Naive thymus-derived CD4-positive, alpha-beta T cell (primary cell): ENCODE measurements at places on chromosomes 12 and 14. TPM values are rescaled to one million over a fixed set of nuclear protein-coding genes. Genes with fewer than 3 reads are reported as not detected.
A peak's percentile ranks its signal among the peaks of the same experiment; 100 is the strongest.

GRCh38 chr12:46101485-46101869 lies 111.1 kb upstream of the SCAF11 start:
- no peak for DNase-seq

- no peak for DNase-seq
Observed at GRCh38 chr12:15851919-15852318, 30.3 kb upstream of the STRAP start.

DNA sequence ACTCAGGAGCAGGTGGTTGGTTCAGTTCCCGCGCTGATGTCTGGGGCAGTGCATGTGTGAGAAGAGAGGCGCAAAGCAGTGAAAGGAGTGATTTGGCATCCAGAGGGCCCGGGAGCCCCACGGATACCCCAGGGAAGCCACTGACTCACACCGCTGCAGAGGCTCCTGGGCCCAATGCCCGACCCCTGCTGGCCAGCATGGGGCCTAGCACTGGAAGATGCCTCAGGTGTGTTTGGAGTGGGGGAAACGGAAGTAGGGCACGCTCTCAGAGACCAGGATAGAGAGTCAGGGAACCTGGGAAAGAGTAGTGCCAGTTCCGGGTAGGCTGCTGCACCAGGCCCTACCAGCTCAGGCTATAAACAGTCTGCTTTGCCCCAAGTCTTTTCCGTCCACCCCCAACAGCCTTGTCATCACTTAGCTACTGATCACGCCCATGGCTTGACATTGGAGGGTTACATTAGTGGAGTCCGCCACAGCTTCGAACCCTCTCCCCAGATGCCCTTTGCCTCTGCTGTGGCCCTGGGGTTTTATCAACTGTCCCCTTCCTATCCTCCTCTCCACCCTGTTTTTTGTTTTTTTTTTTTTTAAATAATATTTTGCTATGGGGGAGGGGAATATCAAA lies 9.5 kb upstream of the CSAD start:
- peak; percentile 43 for DNase-seq

CD27 gene
- 103 TPM for total RNA-seq

DNA sequence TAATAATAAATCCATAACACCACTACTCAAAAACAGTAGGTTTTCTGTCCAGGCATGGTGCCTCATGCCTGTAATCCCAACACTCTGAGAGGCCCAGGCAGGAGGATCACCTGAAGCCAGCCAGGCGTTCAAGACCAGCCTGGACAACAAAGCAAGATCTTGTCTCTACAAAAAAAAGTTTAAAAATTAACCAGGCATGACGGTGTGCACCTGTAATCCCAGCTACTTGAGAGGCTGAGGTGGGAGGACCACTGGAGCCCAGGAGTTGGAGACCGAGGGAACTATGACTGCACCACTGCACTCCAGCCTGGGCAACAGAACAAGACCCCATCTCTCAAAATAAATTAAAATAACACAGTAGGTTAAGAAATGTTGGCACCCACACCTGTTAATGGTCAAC lies 44.5 kb upstream of the AP4S1 start:
- DNase-seq = no peak

GLIPR1L1 gene
- total RNA-seq = not detected

- no peak for DNase-seq
Observed at GRCh38 chr14:31275731-31276130, 68.1 kb upstream of the HECTD1 start.

DNA sequence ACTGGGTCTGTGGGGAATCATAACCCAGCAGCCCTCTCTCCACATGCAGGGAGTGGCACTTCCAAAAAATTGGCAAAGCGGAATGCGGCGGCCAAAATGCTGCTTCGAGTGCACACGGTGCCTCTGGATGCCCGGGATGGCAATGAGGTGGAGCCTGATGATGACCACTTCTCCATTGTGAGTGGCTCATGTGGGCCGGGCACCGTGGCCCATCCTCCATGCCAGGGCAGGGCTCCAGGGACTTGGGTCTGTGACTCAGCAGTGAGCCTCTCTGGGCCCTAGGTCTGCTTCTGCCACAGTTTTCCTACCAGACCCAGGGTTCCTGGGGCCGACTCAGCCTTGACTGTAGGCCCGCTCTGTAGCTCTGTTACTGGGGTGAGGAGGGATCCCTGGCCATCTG lies 2.2 kb downstream of the NPFF start:
- no peak for DNase-seq

DNA sequence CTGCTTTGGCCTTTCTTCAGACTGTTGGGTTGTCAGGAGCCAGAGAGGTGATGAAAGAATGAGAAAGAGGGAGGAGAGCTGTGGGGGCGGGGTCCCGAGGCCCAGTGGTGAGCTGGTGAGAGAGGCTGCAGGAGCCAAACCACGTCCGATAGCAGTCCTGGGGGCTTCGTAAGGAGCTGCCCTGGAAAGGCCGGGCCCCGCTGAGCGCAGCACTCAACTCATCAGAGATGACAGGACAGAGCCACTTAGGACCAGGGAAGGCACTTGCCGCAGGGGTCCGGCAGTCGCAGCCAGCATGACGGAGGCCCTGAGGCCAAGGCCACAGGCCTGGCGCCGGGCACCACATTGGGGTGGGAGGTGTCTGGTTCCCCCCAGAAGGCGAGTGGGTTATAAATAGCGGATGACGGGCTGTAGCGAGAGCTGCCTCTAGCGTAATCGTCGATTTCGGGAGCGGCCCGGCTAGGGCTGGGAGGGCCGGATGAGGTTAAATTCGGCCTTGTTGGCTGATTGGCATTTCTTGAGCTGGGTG lies 179.0 kb downstream of the TSPAN9 start:
- no peak for DNase-seq

TSHR gene
- 0.48 TPM for total RNA-seq

GRCh38 chr14:75366963-75367362 lies 60.9 kb upstream of the JDP2 start:
- DNase-seq = no peak

SRSF5 gene
- total RNA-seq = 1,361 TPM

CACNA1C gene
- 0.08 TPM for total RNA-seq

GRCh38 chr14:49851813-49852212 lies 775 bp downstream of the NEMF start:
- no peak for DNase-seq

DNA sequence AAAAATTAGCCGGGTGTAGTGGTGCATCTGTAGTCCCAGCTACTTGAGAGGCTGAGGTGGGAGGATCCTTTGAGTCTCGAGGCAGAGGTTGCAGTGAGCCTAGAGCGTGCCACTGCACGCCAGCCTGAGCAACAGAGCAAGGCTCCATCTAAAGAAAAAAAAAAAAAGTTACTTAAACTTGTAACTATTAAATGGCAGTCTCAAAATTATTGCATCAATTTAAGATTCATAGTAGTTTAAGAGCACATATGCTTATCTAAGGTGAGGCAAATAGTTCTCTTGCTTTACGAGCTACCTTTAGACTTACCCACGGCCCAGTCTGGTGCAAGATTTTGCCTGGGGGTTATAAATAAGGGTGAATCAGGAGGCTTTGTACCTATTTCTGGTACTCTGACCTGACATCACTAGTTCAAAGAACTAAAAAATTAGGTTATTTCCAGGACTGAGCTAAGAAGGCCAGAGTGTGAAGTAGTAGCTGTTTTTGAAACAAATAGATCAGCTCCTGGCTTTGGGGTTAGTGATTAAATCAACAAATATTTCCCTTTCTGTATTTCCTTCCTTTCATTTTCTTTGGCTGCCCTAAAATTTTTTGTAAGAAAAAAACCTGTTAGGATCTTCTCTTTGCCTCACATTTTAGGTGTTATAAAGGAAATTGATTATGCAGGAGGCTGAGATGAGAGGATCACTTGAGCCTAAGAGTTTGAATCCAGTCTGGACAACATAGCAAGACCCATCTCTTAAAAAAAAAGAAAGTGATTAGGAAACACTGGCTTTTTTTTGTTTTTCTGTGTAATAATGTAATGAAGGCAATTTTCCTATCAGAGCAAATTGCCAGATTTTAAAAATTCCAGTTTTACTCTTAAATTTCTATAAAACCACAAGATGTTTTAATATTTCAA lies 3.6 kb downstream of the MGAT2 start:
- no peak for DNase-seq

PMCH gene
- not detected for total RNA-seq

GRCh38 chr14:67365476-67365875 lies 5.3 kb downstream of the EIF2S1 start:
- DNase-seq = no peak

GRCh38 chr14:86961106-86961716 lies 1031.8 kb downstream of the GALC start:
- no peak for DNase-seq

DNA sequence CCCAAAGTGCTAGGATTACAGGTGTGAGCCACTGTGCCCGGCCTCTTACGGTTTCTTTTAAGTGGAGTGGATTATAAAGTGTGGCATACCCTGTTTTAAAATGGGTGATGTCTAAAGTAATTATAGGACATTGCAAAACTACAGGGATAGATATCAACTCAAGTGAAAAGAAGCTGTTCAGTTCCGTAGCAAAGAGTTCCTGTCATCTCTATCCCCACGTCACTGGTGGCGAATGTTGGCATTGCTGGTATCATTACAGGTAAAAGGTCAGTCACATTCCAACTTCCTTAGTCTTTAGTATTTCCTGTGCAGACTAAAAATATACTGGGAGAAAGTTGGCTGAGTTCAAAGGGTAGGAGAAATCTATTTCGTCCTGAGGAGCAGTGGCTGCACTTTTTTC lies 95.6 kb upstream of the SLC38A2 start:
- no peak for DNase-seq

- no peak for DNase-seq
Observed at GRCh38 chr12:93578221-93578620, 5.7 kb downstream of the SOCS2 start.

GRCh38 chr14:23379366-23380196 lies 2.7 kb downstream of the CMTM5 start:
- DNase-seq = peak; percentile 64

ENDOU gene
- not detected for total RNA-seq

VWF gene
- total RNA-seq = 0.32 TPM

DNA sequence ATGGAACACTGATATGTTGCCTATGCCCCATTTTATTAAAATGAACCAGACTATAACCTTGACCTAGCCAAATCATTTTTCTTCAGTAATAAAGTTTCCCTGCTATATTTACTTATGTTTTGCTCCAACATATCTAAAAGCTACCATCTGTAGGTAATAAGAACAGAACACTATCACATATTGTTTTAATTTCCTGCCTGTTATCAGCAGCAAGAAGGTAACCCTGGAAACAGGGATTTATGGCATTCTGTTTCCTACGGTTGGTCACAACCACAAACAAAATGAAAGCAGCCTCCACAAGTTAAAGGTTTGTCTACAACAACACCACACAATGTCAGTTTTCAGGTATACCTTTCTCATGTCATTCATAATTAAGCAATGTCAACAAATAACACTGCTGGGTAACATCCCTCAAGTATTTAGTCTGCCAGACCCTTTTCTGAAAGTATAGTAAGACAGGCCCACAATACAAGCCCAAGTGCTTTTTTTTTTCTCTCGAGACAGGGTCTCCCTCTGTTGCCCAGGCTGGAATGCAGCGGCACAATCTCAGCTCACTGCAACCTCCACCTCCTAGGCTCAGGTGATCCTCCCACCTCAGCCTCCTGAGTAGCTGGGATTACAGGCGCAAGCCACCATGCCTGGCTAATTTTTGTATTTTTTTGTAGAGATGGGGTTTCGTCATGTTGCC lies 25.5 kb downstream of the GCH1 start:
- DNase-seq = no peak

- peak; percentile 37 for DNase-seq
Observed at GRCh38 chr12:57046947-57047890, 2.7 kb downstream of the MYO1A start.

- DNase-seq = no peak
Observed at GRCh38 chr14:102530828-102531478, 21.4 kb upstream of the ANKRD9 start.

DNA sequence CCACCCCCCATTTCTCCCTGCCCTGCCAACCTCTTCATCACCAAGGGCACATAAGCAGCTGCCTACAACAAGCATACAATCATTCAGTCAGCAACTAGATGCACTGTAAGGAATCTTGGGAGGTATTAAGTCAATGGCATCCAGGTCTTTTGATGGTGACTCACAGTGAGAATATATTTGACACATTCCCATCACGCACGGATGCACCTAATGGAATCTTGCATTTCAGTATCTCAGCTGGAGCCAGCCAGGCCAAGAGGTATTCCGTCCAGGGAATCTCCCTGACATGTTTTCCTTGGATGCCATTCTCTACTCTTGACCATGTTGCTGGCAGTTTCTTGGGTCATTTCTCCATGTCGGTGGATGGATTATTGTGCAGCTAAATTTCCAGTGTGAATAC lies 73.9 kb upstream of the CAPRIN2 start:
- no peak for DNase-seq

NRL gene
- total RNA-seq = 4.3 TPM

- no peak for DNase-seq
Observed at GRCh38 chr12:50786498-50787231, 22.8 kb downstream of the ATF1 start.

ANO2 gene
- total RNA-seq = not detected

DNA sequence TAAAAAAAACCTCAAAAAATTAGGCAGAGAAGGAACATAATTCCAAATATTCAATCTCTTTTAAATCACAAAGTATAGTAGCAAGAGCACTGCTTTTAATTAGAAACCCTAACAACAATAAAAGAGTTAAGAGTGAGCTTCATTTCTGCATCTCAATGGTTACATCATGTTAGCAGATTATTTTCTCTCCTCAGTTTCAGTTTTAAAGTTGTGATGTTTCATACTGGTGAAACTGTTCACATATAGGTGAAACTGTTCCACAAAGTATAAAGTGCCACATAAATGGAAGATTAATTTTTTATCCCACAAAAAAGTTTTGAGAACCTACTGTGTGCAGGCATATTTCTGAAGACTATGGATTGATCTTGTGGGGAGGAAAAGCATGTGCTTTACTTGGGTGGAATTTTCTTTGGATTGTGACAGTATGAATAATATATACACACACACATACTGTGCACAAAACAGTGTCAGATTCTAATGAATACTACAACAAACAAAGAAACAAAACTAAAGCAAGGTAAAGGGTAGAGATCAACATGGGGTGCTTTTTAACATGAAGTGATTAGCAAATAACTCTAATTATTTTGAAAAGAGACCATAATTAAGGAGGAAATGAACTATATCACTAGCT lies 17.1 kb downstream of the LUM start:
- DNase-seq = no peak

- DNase-seq = no peak
Observed at GRCh38 chr14:81120501-81120900, 100.3 kb downstream of the GTF2A1 start.

ADAMTS20 gene
- total RNA-seq = not detected

GRCh38 chr12:68559246-68559645 lies 51.5 kb upstream of the RAP1B start:
- DNase-seq = no peak

GRCh38 chr14:50943261-50943942 lies 881 bp downstream of the PYGL start:
- DNase-seq = no peak

GRCh38 chr12:91984556-91984955 lies 161.1 kb downstream of the BTG1 start:
- no peak for DNase-seq

GRCh38 chr12:75764091-75764841 lies 252.9 kb upstream of the KRR1 start:
- DNase-seq = no peak

IL23A gene
- 14.4 TPM for total RNA-seq
